Activated B cell treated with CpG ODN at 0.5 μM for 24 hours (primary cell): ENCODE measurements at places on chromosomes 11 and 22.
A peak's percentile ranks its signal among the peaks of the same experiment; 100 is the strongest.

DNA sequence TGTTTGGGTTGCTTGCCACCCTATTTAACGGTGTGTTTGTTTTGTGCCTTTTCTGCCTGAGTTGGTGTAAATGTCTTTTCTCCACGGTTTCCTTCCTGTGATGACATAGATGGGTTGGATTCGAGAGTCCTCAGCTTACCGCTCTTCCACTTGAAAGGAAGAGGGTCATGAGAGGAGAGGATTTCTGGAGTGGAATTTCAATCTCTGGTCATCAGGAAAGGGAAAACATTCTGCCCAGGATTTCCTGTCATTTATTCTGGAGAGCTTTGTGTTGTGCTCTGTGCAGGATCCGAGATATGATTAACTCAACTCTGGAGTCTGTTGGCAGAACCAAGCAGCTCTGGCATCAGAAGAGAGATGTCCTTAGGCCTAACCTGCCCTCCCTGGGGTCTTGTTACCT is 605.2 kb downstream of the NTM start:
- no peaks in the 10 kb centered on the region for H3K27me3 ChIP-seq
- no peak overlapping the region for H3K27ac ChIP-seq
- H3K4me1 ChIP-seq = no peaks in the 10 kb centered on the region
- H3K4me3 ChIP-seq = no peak overlapping the region
- no peak for DNase-seq
- H3K36me3 ChIP-seq = no peaks in the 10 kb centered on the region

DNA sequence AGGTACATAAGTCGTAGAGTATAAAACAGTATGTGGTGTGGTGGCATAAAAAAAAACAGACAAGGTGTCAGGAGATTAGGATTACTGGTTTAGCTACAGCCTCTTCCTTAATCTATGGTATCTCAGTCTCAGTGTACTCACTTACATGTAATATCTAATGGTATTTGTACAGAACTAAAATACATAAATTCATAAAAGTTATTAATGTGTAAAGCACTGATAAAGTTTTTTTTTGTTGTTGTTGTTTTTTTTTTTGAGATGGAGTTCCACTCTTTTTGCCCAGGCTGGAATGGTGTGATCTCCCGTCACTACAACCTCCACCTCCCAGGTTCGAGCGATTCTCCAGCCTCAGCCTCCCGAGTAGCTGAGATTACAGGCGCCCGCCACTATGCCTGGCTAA is 2.9 kb downstream of the PTS start:
- peaks cover 51% of the 10 kb centered on the region for H3K36me3 ChIP-seq
- H3K27me3 ChIP-seq = no peaks in the 10 kb centered on the region
- H3K4me1 ChIP-seq = peaks cover 13% of the 10 kb centered on the region
- no peak overlapping the region for H3K27ac ChIP-seq

DNA sequence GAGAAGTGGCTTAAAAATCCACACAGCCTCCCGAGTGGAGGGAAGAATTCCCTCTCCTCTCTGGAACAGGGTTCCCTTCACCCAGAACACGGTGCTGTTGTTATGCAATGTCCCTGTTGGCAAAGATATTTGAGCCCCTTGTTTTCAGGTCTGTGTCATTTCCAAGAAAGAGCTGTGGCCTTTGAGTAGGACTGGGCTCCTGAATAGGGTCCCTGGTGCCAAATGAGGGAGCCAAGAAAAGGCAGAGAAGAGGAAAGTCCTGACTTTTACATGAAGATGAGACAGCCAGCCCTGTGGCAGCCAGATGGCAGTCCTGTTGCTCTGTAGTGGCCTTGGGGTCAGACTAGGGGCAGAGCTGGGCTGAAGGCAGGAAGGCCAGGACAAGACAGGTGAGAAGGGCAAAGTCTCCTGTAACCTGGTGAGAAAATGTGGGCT is 51.2 kb upstream of the ELF5 start:
- no peak overlapping the region for H3K27ac ChIP-seq
- H3K4me1 ChIP-seq = no peaks in the 10 kb centered on the region
- H3K4me3 ChIP-seq = no peak overlapping the region
- DNase-seq = no peak
- H3K27me3 ChIP-seq = peaks cover 20% of the 10 kb centered on the region

DNA sequence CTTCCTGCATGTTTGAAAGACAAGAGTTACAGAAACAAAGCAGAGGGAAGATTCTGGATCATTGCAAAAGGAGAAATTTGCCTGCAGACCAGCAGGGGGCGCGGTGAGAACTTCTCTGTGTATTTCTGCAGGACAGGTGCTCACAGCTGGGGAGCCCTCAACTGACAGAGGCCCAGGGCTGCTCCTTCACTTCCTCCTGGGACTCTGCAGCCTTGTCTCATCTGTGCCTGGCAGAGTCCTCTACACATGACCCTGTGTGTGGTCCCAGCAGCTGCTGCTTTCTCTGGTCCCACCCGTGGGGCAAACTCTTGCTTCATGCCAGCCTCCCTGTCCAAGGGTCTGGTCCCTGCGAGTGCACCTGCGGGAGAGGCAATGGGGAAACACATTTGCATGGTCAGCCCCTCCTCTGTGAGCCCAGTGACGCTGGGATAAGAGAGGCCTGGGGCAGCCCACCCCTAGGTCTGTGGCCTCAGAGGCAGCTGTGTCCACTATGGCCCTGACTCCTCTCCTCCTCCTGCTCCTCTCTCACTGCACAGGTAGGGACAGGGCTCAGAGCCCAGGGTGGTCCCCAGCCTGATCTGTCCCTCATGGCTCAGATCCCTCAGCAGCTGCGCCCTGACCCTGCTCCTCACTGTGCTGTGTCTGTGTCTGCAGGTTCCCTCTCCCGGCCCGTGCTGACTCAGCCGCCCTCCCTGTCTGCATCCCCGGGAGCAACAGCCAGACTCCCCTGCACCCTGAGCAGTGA is 43.2 kb upstream of the VPREB1 start:
- DNase-seq = peak; percentile 58
- H3K27me3 ChIP-seq = no peaks in the 10 kb centered on the region
- H3K36me3 ChIP-seq = no peaks in the 10 kb centered on the region
- no peak overlapping the region for H3K4me3 ChIP-seq

DNA sequence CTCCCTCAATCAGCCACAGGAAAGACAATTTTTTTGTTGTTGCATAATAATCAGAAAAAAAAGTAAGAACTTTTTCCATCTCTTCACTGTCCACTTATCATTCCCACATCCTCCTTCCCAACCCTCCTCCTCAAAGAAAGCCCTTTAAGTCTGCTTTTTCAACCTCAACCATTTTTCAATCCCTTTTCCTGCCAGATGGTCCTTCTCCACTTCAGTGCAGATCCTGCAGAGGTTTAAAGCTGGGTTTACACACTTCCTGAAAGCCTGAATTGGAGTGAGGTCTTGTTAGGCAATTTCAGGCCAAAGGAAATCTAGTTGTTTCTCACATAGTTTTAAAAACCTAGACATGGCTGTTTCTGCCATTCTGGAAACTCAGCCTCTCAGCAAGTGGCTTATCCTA is 78.3 kb downstream of the RPL27A start:
- H3K4me1 ChIP-seq = no peaks in the 10 kb centered on the region
- H3K27ac ChIP-seq = no peak overlapping the region
- no peak overlapping the region for H3K4me3 ChIP-seq
- H3K36me3 ChIP-seq = no peaks in the 10 kb centered on the region

- H3K4me3 ChIP-seq = no peak within 1 kb of the TSS
- H3K4me1 ChIP-seq = peaks cover 6% of the 10 kb centered on the region
These were observed at the start of gene SCN4B for GRCh38 chr11:118152552-118153471. SCN4B (minus strand) TSS chr11:118152823; CDS start chr11:118152673, 150 bp downstream.
